Stimulated activated CD8-positive, alpha-beta memory T cell treated with anti-CD3 and anti-CD28 coated beads, Interleukin-4, amount 100 ng/mL, for 4 hours (primary cell): ENCODE measurements at places on chromosomes 1 and 21.

- no peak for DNase-seq
These were observed 9.3 kb upstream of the DPYD start for GRCh38 chr1:97929874-97930851.

GRCh38 chr1:60262701-60263100, 189.1 kb upstream of the C1orf87 start:
- DNase-seq = no peak

DNA sequence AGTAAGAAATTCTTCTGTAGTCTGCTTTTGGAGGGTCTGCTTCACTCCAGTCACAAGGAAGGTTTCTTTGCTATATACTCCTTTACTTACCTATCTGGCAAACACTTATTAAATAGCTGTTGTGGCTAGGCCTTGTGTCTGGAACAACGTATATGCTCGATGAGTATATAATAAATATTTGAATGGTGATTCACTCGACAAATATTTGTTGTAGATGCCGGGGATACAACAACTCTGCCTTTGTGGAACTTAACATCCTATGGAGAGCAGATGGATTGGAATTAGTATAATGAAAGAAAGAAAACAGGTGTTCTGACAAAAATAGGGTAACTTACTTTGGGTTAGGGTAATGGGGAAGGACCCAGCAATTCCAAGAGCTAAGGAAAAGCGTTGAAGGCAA, 31.1 kb downstream of the KPNA6 start:
- DNase-seq = no peak

- DNase-seq = no peak
These were observed 223.7 kb upstream of the ADAMTS5 start for GRCh38 chr21:27190601-27191000.

GRCh38 chr1:7356079-7356478, 415.0 kb upstream of the VAMP3 start:
- DNase-seq = no peak

DNA sequence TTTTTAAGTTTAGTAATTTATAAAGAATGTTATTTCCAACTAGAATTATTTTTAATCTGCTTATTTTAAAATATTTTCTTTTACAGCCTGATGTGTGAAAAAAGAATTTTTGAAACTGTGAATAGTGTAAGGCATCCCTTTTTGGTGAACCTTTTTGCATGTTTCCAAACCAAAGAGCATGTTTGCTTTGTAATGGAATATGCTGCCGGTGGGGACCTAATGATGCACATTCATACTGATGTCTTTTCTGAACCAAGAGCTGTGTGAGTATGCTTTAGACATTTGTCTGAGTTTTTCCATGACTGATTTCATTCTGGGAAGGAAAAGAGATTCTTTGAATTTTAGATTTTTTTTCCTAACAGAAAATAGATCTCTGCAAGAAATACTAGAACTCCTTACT, 77.9 kb downstream of the GTF2B start:
- no peak for DNase-seq

GRCh38 chr1:9375912-9376311, 83.2 kb downstream of the SPSB1 start:
- DNase-seq = no peak

DNA sequence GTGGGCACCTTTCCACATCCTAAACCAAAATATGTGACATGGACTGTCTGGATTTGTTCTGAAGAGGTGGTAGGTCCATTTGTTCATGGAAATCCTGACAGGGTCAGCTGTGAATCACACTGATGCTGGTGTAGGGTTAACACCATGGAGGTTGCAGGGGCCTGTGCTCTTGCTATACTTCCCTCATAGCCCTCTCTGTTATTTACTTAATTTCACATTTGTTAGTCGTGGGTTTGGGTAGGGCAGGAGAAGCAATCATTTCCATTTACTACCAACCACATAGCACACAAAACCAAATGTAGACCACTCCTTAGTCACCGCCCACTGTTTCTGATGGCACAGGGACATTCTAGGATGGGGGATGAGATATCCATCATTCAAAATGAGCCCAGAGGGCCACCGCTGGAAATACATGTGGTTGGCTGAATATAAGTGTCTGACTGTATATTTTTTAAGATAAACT, 61.8 kb upstream of the POU2F1 start:
- DNase-seq = no peak

DNA sequence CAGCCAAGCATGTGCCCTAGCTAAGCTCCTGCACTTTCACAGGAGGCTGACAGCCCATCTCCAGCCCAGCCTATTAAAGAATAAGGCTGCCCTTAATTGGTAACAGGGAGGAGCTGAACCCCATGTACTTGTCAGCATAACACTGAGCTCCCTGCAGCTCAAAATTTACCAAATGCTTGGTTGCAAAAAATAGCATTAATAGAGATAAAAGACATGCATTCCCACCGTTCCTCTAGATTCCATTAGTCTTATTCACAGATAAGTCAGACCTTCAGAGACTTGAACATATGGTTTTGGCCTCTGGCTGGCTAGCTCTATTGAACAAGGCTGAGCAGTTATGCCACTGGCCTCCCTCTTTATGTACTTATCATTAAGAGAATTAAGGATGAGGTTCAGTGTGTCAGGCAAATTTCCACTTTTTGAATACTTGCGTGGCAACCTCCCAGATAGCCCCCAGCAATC, 29.2 kb downstream of the OLFML3 start:
- no peak for DNase-seq

GRCh38 chr1:156217871-156218270, 5.1 kb downstream of the PMF1 start:
- no peak for DNase-seq

- DNase-seq = no peak
These were observed 84.3 kb downstream of the PGM1 start for GRCh38 chr1:63677497-63677896.

GRCh38 chr1:154706851-154707250, 98.9 kb upstream of the ADAR start:
- no peak for DNase-seq

- no peak for DNase-seq
These were observed 731.4 kb downstream of the KCNT2 start for GRCh38 chr1:195876792-195877191.

DNA sequence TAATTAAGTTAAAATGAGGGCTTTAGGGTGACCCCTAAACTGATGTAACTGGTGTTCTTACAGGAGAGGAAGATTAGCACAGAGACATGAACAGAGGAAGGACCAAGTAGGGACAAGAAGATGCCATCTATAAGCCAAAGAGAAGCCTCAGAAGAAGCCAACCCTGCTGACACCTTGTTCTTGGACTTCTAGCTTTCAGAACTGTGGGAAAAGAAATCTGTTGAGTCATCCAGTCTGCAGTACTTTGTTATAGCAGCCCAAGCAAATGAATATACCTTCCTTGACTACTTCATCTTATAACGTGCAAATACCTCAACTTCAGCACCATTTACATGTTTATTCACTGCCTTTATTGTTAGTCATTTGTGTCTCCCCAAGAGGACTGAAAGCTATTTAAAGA, 3.4 kb downstream of the ZBTB21 start:
- DNase-seq = no peak

GRCh38 chr1:27912429-27912828, 22.4 kb upstream of the SMPDL3B start:
- no peak for DNase-seq

GRCh38 chr21:25506261-25506660, 101.0 kb downstream of the MRPL39 start:
- DNase-seq = no peak

GRCh38 chr1:38586993-38587646, 272.5 kb downstream of the RRAGC start:
- no peak for DNase-seq

- no peak for DNase-seq
These were observed 344.8 kb downstream of the SIPA1L2 start for GRCh38 chr1:232285138-232285537.

DNA sequence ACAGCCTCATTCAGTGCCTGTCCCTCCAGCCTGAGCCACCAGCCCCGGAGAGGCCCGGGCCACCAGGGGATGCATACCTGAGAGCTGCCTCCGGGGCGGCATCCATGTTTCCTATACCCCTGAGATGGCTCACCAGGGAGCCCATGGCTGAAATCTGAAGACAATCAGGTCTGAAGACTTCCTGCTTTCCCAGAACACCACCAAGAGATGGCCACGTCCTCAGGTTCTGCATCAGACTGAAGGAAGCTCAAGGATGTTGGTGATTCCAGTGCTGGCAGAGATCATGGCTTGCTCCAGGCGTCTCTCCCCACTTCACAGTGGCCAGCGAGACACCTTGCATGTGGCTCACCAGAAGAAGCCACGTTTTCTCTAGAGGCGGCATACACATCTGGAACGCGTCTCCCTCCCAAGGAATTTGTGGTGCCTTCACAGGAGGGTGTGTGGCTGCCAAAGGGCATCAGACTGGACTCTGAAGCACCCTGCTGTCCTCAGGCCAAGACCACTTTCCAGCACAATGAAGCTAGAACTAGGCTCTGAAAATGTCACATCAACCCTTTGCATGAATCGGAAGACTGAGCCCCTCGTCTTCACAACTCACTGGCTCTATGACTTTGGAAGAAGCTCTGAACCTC, 170.7 kb upstream of the IRF2BP2 start:
- no peak for DNase-seq

GRCh38 chr1:227257964-227258363, 60.3 kb downstream of the CDC42BPA start:
- no peak for DNase-seq

- no peak for DNase-seq
These were observed 15.5 kb downstream of the MX1 start for GRCh38 chr21:41441546-41441945.

GRCh38 chr1:241115784-241116183, 241.2 kb downstream of the RGS7 start:
- DNase-seq = no peak
